Mesothelial cell of epicardium (in vitro differentiated cells): ENCODE measurements at places on chromosomes 3 and 15.
A peak's percentile ranks its signal among the peaks of the same experiment; 100 is the strongest.

DNA sequence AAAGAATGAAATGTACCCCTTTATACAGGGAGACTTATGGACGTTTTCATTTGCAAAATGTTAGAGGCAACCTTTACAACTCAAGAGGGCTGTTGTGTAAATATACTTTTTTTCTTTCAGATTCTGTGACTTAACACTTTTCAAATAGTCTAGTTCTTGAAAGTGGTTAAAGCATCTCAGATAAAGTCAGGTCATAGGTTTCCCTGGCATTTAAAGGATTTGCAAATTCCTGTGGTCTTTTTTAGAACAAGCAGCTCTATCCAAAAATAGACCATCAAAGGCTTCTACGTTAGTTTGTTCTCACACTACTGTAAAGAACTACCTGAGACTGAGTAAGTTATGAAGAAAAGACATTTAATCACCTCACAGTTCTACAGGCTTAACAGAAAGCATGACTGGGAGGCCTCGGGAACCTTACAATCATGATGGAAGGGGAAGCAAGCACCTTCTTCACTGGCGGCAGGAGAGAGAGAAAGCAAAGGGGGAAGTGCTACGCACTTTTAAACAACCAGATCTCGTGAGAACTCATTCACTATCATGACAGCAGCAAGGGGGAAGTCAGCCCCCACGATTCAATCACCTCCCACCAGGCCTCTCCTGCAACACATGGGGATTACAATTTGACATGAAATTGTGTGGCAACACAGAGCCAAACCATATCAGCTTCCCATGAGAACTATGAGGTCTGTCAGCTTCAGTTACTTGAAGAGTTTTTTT lies 23.3 kb upstream of the GABRR3 start:
- DNase-seq, result no peak
- no peaks in the 10 kb centered on the region for H3K27me3 ChIP-seq
- no peak overlapping the region for H3K27ac ChIP-seq
- no peak overlapping the region for H3K4me3 ChIP-seq
- peaks cover 2% of the 10 kb centered on the region for H3K4me1 ChIP-seq

GRCh38 chr15:43187544-43188155 lies 2.4 kb downstream of the CCNDBP1 start:
- peak overlapping the region; percentile 33 for H3K4me3 ChIP-seq
- H3K4me1 ChIP-seq, result peaks cover 9% of the 10 kb centered on the region
- no peaks in the 10 kb centered on the region for H3K27me3 ChIP-seq
- peaks cover 9% of the 10 kb centered on the region for H3K36me3 ChIP-seq

DNA sequence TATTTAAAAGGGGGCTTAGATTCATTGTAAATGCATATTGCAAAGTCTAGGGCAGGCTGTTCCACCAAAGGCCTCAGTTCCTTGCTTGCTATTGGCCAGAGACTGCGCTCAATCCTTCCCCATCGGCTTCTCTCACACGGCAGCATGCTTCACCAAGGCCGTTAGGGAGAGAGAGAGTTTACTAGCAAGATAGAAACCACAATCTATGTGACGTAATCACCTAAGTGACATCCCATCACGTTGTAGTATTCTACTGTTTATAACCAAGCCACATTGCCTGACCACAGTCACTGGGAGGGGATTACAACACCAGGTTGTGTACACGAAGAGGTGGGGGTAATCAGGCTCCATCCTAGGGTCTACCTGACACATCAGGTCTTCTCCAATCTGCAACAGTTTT lies 16.0 kb upstream of the NPAP1 start:
- no peaks in the 10 kb centered on the region for H3K36me3 ChIP-seq
- no peaks in the 10 kb centered on the region for H3K27me3 ChIP-seq
- no peak overlapping the region for H3K27ac ChIP-seq
- H3K4me3 ChIP-seq, result no peak overlapping the region
- DNase-seq, result no peak

DNA sequence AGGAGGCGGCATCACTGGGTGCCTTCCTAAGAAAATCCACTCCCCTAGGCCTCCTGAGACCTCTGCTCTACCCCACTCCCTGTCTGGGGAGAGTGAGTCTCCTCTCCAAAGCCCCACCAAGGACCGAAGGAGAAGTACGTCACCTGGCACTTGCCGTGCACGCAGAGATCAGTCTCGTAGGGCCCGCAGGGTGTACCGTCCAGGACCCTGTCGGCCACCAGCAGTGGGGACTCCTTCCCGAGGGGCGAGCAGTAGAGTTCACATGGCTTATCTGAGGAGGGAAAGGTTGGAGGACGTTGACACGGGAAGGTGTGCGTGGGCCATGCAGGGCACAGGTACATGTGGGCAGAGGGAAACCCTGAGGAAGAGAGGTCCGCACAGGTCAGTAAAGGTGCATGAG lies 232.9 kb downstream of the ADAMTS17 start:
- DNase-seq, result peak; percentile 30
- peaks cover 31% of the 10 kb centered on the region for H3K36me3 ChIP-seq
- no peak overlapping the region for H3K4me3 ChIP-seq
- H3K27ac ChIP-seq, result no peak overlapping the region

DNA sequence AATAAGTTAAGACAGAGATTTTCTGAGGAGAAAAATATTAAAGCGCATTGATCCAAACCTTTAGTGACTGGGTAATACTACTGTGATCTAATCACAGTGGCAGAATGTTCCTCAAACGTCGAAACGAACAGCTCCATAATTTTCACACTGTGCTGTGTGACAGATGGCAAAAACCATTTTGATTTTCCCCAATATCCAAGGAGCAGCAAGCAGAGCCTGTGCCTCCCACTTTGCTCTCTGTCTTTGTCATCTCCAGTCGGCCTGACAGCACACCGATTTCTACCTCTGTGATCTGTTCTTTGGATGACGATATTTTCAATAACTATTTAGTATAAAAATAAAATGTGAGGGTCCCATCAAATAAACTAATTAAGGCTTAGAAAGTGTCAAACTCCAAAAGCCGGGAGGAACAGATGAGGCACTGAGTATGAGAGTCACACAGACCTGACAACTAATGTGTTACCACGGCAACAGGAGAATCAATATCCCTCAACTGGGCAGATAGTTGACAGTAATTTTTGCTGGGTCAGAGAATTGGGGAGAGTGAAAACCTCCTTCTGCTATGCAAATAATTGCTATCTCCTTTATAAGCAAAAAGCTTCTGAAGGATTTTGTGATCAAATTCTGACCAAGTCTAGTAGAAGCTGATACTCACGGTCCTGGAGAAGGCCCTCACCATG lies 489.1 kb upstream of the CFAP20DC start:
- DNase-seq, result no peak
- H3K27me3 ChIP-seq, result peaks cover 9% of the 10 kb centered on the region
- no peak overlapping the region for H3K27ac ChIP-seq
- no peak overlapping the region for H3K4me3 ChIP-seq
- H3K4me1 ChIP-seq, result peaks cover 11% of the 10 kb centered on the region

- H3K4me3 ChIP-seq, result no peak overlapping the region
- H3K36me3 ChIP-seq, result peaks cover 3% of the 10 kb centered on the region
- H3K27ac ChIP-seq, result no peak overlapping the region
- DNase-seq, result no peak
These were observed 10.2 kb upstream of the SKOR1 start for GRCh38 chr15:67815036-67815592.

DNA sequence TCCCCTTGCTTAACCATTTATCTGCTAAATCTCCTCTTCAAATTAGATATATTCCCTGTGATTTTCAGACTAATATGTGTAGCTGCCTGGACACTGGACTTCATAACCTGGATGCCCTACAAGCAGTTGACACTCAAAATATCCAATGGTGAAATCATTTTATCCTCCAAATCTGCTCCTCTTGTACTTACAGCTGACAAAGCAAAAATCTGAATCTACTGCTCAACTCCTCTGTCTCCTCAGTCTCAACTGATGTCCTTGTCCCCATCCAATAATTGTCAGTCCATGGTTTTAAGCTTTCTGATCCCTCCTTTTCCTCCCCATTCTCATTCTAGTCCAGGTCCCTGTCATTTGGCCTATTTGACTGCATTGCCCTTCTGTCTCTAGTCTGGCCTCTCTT lies 411.8 kb downstream of the TBC1D5 start:
- DNase-seq, result no peak
- H3K36me3 ChIP-seq, result no peaks in the 10 kb centered on the region
- no peaks in the 10 kb centered on the region for H3K4me1 ChIP-seq
- H3K27me3 ChIP-seq, result no peaks in the 10 kb centered on the region
- H3K4me3 ChIP-seq, result no peak overlapping the region
- H3K27ac ChIP-seq, result no peak overlapping the region

- no peak for DNase-seq
- no peaks in the 10 kb centered on the region for H3K4me1 ChIP-seq
- no peaks in the 10 kb centered on the region for H3K27me3 ChIP-seq
- H3K27ac ChIP-seq, result no peak overlapping the region
- peaks cover 5% of the 10 kb centered on the region for H3K36me3 ChIP-seq
- H3K4me3 ChIP-seq, result no peak overlapping the region
These were observed 25.1 kb upstream of the GAP43 start for GRCh38 chr3:115598216-115598615.

GRCh38 chr15:87267798-87268197 lies 988.7 kb downstream of the NTRK3 start:
- H3K4me1 ChIP-seq, result no peaks in the 10 kb centered on the region
- H3K27me3 ChIP-seq, result no peaks in the 10 kb centered on the region
- H3K36me3 ChIP-seq, result no peaks in the 10 kb centered on the region
- H3K27ac ChIP-seq, result no peak overlapping the region
- no peak overlapping the region for H3K4me3 ChIP-seq

- peaks cover 12% of the 10 kb centered on the region for H3K36me3 ChIP-seq
- no peaks in the 10 kb centered on the region for H3K27me3 ChIP-seq
- H3K4me3 ChIP-seq, result no peak overlapping the region
- peaks cover 44% of the 10 kb centered on the region for H3K4me1 ChIP-seq
- no peak overlapping the region for H3K27ac ChIP-seq
- no peak for DNase-seq
These were observed 40.9 kb downstream of the RFTN1 start for GRCh38 chr3:16472593-16472992.

GRCh38 chr3:168859143-168859542 lies 763.4 kb upstream of the GOLIM4 start:
- H3K4me3 ChIP-seq, result no peak overlapping the region
- peaks cover 47% of the 10 kb centered on the region for H3K36me3 ChIP-seq

DNA sequence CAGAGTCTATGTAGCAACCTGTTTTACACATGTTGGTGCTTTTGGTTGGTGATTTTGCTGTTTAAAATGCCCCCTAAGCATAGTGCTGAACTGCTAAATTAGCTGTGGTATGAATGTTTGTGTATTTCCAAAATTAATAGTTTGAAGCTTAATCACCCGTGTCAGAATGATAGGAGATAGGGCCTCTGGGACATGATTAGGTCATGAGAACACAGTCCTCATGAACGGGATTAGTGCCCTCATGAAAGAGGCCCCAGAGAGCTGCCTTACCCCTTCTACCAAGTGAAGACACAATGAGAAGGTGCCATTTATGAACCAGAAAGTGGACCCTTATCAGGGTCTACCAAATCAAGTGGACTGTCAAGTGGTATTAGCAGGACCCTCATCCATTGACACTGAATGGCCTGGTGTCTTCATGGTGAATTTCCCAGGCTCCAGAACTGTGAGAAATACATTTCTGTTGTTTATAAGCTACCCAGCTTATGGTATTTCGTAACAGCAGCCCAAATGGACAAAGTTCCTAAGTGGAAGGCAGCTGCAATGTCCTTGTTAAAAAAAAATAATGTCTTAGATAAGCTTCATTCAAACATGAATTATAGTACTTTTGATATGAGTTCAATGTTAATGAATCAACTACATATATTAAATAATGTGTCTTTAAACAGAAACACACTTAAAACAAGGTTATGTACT lies 37.7 kb upstream of the FRMD4B start:
- H3K4me1 ChIP-seq, result peaks cover 4% of the 10 kb centered on the region
- no peaks in the 10 kb centered on the region for H3K36me3 ChIP-seq
- no peaks in the 10 kb centered on the region for H3K27me3 ChIP-seq
- no peak overlapping the region for H3K4me3 ChIP-seq
- no peak overlapping the region for H3K27ac ChIP-seq

GRCh38 chr3:36729204-36730056 lies 34.9 kb downstream of the DCLK3 start:
- H3K4me1 ChIP-seq, result peaks cover 6% of the 10 kb centered on the region
- peaks cover 45% of the 10 kb centered on the region for H3K27me3 ChIP-seq
- H3K27ac ChIP-seq, result no peak overlapping the region
- no peaks in the 10 kb centered on the region for H3K36me3 ChIP-seq
- H3K4me3 ChIP-seq, result no peak overlapping the region

DNA sequence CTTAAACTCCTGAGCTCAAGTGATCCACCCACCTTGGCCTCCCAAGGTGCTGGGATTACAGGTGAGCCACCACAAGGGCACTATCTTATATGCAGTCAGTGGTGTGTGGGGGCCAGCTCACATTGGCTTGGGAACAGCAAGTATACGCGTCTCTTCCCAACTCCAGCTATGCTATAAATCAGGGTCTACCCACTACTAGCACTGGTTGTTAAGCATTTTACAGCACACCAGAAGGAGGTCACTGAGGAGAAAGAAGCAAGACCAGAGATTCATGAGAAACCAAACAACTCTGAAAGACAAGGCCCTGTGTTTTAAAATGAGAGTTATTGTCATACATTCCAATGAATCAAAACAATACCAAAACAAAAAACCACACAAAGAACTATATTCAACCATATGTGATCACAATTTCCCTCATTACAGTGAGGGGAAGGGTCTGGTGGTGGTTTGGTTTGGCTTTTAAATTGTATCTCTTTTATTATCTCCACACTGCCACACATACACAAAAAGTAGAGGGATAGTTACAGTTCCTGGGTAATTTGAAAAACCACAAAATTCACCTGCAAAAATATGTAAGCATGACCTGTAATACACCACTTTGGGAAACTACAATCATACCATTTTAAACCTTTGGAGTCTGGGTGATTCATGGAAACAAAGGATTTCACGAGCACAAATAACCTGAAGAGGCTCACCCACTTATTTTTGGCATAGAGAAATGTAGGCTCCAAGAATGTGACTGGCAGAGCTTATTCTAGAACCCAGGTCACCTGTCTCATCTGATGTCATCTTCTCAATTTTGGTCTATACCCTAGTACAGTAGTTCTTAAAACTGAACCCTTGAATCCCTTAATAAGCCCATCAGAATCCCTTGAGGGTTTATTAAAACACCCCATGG lies 5.2 kb downstream of the MAGI1 start:
- peaks cover 3% of the 10 kb centered on the region for H3K36me3 ChIP-seq
- peak overlapping the region; percentile 58 for H3K27ac ChIP-seq
- H3K4me3 ChIP-seq, result no peak overlapping the region
- no peak for DNase-seq

GRCh38 chr3:17070161-17070959 lies 185.6 kb downstream of the PLCL2 start:
- H3K36me3 ChIP-seq, result no peaks in the 10 kb centered on the region
- H3K4me1 ChIP-seq, result peaks cover 18% of the 10 kb centered on the region
- H3K27ac ChIP-seq, result no peak overlapping the region

DNA sequence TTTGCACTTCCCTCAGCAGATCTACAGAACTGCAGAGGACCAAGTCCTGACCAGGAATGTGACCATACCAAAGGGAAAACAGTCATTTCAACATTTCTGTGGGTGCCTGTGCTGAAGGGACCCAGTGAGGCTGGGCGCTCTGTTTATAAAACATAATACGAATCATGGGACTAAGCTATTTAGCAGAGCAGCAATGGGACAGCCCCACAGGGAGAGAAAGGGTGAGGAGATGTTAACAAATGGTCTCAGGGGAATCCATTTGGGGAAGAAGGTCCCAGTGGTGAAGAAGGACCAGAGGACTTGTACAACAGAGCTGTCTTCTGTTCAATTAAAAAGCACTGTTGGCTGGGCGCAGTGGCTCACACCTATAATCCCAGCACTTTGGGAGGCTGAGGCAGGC lies 1025.4 kb downstream of the FHIT start:
- no peak overlapping the region for H3K4me3 ChIP-seq
- no peaks in the 10 kb centered on the region for H3K36me3 ChIP-seq
- peaks cover 20% of the 10 kb centered on the region for H3K4me1 ChIP-seq
- no peak for DNase-seq
- H3K27me3 ChIP-seq, result peaks cover 14% of the 10 kb centered on the region
- H3K27ac ChIP-seq, result peak overlapping the region; percentile 37
